HFFc6 (cell line): ENCODE measurements at places on chromosomes 5 and 9.

DNA sequence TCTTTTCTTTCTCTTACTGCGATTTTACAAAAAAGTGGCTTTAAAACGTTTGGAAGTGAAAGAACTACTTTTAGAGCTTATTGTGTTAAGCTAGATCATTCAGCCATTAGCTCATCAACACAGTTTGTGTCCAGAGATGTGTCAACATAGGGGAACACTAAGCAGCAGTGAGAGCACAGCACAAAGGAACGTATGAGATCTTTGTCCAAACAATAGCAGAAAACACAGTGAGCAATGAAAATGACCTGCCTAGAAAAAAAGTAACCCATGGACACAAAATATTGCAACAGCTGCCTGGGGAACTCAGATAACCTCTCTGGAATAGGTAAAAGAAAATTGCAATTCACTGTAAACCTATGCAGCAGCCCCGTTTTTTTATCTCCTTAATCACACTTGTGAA, 372.5 kb downstream of the ARHGEF28 start:
- no peak for DNase-seq

- DNase-seq: no peak
Observed at GRCh38 chr5:137061382-137061781, 437.7 kb downstream of the SPOCK1 start.

GRCh38 chr5:33711094-33711679, 180.6 kb downstream of the ADAMTS12 start:
- DNase-seq: no peak

DNA sequence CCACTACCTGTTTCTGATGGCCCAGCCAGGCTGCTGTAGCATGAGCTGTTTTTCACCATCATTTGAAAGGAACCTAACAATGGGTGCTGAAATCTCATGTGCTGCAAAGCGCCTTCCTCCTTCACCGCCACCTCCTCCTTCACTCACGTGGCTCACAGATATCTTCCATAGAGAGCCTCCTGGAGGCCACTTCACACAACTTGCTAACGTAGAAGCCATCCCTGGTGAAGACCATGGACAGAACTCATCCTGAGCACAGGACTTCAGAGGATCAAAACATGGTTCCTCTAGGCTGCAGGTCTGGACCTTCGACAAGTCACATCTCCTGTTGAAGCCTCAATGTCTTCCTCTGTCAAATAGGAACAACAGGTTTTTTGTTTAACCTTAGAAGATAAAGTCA, 155.5 kb upstream of the RAD23B start:
- DNase-seq: no peak

- no peak for DNase-seq
Observed at GRCh38 chr9:136653323-136654079, 9.2 kb upstream of the EGFL7 start.

DNA sequence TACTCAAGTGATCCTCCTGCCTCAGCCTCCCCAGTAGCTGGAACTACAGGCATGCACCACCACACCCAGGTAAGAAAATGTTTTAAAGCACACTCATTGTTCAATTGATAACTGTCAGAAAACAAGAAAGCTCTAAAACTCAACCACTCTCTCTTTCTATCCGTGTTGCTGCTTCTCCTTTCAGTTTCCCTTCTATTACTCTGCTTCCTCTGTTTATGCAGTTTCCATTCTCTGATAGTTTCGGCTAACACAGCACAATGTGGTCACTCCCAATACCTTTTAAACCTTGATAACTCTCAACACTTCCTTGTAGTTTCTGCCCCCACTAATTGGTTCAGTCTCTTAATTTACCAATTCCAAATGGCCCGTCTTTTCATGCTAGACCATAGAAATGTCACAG, 59.2 kb upstream of the NR4A3 start:
- DNase-seq: no peak

GRCh38 chr9:68912561-68912960, 101.4 kb downstream of the PRKACG start:
- DNase-seq: no peak

GRCh38 chr5:176816791-176817347, 6.5 kb downstream of the UNC5A start:
- no peak for DNase-seq

- DNase-seq: no peak
Observed at GRCh38 chr9:132908635-132909034, 29.9 kb downstream of the SPACA9 start.

DNA sequence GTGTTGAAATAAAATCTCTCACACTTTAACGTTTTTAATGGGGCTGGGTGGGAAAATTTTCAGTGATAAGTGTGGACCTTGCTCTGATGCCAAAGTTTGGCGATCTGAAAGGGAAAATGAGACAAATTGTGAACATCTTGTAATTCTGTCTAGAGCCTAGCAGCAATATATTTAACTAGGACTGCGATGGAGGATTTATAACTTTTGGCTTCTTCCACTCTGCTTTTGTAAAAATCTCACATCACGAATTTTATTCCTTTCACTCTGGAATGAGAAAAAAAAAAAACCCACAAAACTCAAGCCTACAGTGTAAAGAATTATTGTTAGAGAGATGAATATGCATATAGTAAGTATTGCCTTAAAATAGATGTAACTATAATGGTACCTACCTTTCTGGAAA, 19.9 kb downstream of the CCNH start:
- no peak for DNase-seq

- DNase-seq: no peak
Observed at GRCh38 chr5:168897387-168898122, 318.4 kb upstream of the PANK3 start.

- no peak for DNase-seq
Observed at GRCh38 chr5:1961304-1961946, 78.7 kb upstream of the IRX4 start.

DNA sequence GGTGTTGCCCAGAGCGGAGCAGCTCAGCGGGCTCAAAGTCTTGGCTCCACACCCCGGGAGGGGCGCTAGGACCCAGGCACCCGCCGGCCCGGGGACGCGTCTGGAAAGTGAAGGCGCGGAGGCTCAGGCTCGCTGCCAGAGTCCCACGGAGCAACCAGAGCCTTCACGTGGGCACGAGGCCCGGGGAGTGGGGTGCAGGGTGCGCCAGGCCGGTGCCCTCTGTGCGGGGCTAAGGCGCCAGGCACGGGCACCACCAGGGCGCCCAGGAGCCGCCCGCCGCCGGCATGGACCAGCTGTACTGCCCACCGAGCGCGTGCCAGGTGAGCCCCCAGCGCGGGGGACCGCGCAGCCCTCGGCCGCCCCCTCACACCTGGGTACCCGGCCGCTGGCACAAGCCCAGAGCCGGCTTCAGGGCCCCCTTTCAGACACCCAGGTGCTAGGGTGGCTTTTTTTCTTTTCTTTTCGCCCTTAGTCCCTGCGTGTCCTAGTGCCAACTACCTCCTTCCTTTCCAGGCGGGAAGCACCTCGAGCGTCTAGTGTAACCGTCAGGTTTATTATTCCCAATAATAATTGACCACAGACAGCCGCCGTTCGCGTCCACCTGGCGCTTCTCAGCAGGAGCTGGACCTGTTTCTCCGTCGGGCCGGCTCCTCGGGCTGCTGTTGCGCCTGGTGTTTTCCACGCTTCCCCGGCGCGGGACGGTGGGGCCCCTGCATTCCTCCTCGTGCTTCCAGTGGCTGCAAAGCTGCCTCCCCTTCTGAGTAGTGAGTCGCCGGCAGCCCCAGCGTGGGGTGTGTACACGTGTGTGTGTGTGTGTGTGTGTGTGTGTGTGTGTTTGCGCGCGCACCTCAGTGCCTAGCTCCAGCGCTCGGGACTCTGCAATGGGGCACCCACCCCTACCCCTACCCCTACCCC, 30.1 kb upstream of the PDE8B start:
- no peak for DNase-seq

GRCh38 chr9:127033061-127033460, 89.4 kb downstream of the ANGPTL2 start:
- DNase-seq: no peak

- DNase-seq: no peak
Observed at GRCh38 chr5:39156082-39156481, 63.3 kb downstream of the FYB1 start.

- DNase-seq: no peak
Observed at GRCh38 chr9:123561046-123561445, 205.0 kb downstream of the CRB2 start.
